ENCODE measurements at places on chromosomes 6 and 20.

DNA sequence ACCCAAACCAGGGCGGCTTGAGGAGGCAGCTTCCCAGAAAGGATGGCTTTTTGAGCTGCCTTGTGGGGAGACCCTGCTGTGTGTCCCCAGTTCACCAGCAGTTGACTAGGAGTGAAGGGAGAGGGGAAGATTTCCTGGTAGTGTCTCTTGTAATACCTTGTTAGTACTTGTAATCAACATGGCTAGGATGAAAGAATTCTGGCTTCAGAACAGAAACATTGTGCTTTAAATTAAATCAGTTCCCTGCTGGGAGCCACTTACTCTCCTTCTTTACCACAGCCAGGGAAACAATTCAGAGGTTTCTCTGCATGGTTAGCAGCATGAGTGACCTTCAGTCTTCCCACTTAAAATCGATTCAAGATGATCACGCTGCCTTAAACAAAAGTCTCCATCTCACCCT, 525.4 kb upstream of the ID4 start:
- no peak for DNase-seq

GRCh38 chr6:89708316-89708715, 69.8 kb upstream of the LYRM2 start:
- no peak for DNase-seq

DNA sequence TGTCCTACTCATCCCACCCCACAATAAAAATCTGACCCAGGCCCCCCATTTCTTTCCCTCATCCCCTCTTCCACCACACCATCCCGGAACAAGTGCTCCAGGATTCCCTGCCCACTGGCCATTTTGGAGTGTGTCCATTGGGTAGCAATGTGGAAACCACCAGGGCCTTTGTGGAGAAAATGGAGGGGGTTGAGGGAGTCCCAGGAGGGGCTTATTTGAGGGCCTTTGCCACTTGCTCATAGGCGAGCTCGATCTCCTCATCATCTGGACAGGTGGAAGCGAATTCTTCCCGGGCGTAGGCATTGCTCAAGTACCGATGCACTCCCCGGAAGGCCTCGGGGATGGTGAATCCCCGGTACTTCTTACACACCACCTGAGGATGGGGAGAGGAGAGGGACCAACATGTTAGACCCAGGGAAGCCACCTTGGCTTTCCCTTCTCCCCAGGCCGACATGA, 1.6 kb upstream of the DDAH2 start:
- DNase-seq, result no peak

DNA sequence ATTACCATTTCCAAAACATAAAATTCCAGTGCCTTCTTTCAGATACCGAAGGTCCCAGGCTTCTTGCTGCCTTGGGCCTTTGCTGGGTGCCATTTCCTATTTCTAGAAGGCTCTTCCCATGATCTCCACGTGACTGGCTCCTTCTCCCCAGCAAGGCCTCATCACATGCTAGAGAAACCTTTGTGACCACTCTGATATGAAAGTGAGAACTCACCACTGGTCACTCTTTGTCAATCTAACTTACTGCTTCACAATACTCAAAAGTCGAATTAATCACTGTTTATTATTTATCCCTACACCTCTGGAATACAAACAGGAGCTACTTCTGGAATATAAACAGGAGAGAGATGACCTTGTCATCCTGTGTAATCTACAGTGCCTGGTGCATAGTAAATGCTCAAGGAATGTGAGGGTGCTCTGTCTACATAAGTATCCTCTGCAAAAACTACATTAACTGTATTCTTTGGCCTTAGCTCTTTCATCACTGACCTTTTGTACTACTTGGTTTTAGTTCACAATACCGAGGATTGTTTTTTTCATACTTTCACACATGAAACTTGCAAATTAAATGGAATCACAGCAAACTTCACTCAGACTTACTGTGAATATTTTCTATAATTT, 1.6 kb downstream of the STX7 start:
- DNase-seq, result no peak

GRCh38 chr6:53363341-53364079, 14.8 kb upstream of the ELOVL5 start:
- no peak for DNase-seq

DNA sequence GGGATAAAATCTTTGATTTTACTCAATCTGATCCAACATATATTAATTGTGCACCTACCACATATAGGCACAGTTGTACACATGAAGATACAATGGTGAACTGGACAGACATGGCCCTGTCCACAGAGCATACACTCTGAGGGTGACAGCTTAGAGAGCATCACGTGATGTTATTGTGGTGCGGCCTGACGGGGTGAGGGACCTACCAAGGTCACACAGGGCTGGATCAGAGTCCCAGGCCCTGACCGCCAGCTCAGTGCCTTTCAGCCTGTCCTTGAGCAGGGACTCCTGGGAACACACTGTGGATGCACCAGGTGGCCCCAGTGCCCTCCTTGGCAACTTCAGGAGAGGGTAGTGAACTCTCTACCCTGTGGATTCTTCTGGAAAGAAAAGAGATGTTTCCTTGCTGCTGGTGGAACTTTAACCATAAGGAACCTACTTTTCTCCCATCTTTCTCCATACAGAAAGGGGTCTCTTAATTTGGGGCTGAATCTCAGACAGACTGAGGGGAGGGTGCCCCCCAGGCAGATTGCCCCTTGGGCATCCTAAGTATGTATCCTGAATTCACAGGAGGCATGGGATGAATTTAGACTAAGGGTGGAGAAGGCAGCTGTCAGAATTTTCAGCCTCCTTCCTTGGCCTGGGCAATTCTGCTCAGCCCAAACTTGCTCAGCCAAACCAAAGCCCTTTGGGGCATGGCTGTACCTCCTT, 26.5 kb downstream of the PCK1 start:
- DNase-seq, result no peak

DNA sequence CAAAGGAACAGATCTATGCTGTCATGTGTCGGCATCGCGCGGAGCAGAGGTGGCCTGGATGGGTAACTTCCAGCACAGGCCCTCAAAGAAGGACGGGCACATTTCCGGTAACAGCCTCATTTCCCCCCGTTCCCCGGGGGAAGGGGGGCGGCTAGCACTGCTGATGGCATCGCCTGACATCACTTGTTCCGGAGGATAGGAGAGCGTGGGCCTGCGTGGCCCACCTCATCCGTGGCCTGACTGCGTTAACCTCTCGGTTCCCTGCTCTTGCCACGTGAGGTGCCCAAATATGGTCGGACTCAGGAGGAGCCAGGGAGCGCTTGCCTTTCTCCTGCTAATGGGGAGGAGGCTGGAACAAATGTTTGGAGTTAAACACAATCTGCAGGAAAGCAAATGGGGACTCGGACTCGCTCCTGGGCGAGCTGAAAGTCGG, at the start of gene AKAP12:
Gene AKAP12 (plus strand): TSS at position 365 of the 433 bp plus-strand sequence. CDS start 596 bp downstream, outside the sequence.
- no peak for DNase-seq

DNA sequence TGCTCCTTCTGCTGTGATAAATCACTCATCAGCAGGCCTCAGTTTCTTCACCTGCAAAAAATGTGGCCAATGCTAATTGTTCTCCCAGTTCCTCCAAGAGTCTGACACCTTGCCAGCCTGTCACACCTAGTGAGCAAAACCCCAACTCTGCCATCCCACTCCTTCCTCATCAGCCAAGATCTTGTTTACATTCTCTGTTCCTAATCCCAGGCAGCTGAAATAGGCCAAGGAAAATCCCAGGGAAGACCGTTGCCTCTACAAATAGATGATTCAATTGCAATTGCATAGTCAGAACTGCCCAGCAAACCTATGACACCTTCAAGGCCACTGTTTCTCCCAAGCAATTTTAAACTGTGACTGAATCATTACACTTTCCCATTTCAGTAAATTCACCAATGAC, 78.7 kb downstream of the GMDS start:
- no peak for DNase-seq

DNA sequence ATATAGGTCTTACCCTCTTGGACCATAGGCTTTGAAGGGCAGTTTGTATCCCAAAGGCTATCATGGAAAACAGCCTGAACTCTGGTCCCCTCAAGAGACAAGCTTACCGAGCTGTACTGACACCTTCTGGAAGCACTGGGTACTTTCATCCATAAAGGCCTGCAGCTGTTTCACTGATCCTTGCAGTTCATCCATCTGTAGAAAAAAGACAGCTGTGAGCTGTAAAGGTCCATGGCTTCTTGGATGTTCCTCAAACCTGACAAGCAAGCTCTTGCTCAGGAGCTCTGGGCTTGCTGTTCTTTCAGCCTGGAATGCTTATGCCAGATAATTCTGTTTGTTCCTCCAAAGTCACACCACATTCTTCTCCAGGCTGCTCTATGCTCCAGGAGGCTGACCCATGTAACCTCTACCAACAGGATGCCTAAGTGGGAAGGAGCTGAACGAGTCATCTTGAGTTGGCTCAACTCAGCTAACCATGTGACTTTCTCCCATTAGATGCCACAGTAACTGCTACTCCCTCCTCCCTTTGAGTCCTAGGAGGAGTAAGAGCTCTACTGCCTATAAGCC, 8.8 kb upstream of the NDRG3 start:
- DNase-seq, result no peak

- no peak for DNase-seq
Measured at GRCh38 chr6:13303668-13304017, 24.7 kb downstream of the TBC1D7 start.

DNA sequence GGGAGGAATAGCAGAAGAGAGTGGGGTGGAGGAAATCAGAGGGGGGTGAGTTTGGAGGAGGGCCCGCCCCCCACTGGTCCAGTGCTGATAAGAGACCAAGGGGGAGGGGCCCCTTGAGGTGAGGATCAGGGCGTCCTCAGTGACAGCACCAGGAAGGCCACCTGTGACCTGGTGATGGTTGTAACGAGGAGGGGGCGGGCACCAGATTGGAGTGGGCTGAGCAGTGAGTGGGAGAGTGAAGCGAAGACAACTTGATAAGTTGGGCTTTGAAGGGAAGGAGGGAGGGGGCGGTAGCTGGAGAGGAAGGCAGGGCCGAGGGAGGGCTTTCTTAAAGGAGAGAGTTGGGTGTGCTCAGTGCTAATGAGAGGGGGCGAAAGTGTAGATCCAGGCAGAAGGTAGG, 30.7 kb downstream of the CDH22 start:
- DNase-seq, result no peak

GRCh38 chr6:484086-484745, 92.7 kb downstream of the IRF4 start:
- no peak for DNase-seq

DNA sequence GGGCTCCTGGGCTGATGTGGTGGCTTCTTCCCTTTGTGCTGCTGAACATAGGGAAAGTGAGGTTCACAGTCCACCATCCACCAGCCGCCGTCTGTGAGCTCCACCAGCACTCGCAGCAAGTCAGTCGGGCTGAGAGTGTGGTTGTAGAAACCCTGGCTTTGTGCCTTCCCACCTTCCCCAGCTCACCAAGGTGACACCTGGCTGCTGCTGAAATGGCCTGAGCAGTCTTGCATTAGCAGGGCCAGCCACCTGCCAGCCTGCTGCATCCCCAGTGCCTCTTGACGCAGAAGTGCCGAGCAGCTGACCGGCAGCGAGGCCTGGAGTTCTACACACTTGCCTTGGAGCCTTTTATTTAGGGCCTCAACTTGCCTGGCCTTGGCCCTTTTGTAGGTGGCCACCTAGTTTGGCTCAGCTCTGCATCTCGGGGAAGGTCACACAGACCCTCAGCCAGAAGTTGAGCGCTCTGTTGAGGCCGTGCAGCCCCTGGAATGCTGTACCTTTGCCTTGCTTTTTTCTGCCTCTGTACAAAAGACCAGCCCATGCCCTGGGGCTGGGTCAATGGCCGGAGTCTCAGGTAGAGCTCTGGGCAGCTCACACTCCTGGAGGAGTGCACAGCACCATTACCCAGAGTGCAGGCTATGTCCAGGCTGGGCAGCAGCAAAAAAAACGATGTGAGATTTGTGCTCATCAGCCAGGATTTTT, 76.5 kb downstream of the PTPN1 start:
- no peak for DNase-seq

- DNase-seq, result no peak
Measured at GRCh38 chr20:2602046-2602735, 50.2 kb upstream of the NOP56 start.

DNA sequence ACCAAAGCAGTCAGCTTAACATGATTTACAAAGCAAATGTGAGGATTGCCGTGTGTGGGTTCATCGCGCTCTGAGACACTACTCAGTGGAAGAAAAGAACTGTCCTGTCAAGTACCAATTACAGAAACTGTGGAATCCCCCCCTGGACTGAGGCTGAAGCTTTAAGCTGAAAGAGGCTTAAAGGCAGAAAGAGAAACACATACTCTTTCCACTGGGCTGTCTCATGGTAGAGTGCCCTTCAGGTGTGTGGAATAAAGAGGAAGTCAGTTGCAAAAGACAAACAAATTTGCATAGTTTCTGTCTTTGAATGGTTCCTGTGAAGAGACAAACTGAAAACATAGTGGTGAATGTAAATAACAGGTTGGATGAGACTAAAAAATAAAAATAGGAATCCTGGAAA, 560.4 kb upstream of the SYNCRIP start:
- no peak for DNase-seq

DNA sequence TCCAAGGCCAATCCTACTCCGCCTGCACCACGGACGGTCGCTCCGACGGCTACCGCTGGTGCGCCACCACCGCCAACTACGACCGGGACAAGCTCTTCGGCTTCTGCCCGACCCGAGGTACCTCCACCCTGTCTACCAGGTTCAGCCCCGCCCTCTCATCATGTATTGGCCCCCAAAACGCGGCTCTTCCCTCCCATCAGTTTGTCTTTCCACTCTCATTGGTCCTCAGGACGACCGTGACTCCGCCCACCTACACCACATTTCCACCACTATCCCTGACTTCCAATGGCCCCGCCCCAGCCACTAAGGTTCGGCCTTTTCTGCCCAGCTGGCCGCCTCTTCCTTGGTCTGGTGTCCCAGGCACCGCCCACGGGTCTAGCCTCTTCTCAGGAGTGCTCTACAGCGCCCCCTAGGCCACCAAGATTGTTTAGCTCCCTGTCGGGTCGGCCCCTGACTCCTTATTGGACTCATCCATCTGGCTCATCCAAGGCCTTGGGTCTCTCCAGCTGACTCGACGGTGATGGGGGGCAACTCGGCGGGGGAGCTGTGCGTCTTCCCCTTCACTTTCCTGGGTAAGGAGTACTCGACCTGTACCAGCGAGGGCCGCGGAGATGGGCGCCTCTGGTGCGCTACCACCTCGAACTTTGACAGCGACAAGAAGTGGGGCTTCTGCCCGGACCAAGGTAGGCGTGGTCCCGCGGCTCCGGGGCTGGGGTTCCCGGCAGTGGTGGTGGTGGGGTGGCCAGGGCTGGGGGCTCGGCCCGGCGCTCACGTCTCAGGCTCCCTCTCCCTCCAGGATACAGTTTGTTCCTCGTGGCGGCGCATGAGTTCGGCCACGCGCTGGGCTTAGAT, 3.1 kb downstream of the MMP9 start:
- no peak for DNase-seq

GRCh38 chr6:139380611-139381010, 6.2 kb upstream of the CITED2 start:
- DNase-seq, result no peak
